ENCODE measurements at places on chromosomes 1 and 21.

DNA sequence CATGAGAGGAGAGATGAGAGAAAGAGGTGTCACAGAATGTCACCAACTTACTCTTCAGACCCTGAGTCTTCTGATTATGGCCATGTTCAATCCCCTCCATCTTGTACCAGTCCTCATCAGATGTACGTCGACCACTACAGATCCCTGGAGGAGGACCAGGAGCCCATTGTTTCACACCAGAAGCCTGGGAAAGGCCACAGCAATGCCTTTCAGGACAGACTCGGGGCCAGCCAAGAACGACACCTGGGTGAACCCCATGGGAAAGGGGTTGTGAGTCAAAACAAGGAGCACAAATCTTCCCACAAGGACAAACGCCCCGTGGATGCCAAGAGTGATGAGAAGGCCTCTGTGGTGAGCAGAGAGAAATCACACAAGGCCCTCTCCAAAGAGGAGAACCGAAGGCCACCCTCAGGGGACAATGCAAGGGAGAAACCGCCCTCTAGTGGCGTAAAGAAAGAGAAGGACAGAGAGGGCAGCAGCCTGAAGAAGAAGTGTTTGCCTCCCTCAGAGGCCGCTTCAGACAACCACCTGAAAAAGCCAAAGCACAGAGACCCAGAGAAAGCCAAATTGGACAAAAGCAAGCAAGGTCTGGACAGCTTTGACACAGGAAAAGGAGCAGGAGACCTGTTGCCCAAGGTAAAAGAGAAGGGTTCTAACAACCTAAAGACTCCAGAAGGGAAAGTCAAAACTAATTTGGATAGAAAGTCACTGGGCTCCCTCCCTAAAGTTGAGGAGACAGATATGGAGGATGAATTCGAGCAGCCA lies 8.0 kb downstream of the ELOA start:
- peak; percentile 10 for DNase-seq

DNA sequence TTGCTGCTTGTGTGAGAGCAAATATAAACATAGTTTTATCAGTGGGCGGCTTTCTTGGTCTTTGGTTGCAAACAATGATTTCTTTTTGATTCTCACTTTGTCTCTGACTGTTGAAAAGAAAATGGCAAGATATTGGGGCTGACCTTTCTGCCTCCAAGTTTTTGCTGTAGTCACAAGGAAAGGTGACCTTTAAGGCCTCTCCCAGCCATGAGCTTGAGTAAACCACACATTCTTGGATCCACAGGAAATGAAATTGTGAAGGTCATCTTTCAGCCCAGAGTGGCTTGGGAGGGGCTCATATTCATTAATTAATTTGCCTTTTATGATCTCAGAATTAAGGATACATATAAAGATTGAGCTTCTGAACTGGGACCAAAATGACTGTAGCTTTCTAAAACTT lies 241.6 kb downstream of the BACH1 start:
- DNase-seq: no peak

DNA sequence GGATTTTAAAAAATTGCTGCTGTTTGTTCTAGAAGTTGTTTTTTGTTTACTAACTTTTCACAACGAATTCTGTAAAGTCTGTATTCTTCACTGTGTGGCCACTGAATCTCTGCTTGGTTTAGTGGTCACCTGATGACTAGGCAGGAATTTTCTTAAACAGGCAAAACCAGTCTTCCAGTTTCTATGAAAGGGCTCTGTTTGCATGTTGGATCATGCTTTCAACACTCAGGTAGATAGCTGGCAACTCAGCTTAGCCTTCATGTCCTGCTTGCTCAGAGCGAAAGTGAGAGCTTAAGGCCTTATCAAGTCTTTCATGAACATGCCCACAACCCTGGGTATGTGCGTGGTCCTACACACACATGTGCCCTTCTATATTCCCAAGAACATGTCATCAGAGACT lies 52.4 kb upstream of the CCDC190 start:
- peak; percentile 28 for DNase-seq

DNA sequence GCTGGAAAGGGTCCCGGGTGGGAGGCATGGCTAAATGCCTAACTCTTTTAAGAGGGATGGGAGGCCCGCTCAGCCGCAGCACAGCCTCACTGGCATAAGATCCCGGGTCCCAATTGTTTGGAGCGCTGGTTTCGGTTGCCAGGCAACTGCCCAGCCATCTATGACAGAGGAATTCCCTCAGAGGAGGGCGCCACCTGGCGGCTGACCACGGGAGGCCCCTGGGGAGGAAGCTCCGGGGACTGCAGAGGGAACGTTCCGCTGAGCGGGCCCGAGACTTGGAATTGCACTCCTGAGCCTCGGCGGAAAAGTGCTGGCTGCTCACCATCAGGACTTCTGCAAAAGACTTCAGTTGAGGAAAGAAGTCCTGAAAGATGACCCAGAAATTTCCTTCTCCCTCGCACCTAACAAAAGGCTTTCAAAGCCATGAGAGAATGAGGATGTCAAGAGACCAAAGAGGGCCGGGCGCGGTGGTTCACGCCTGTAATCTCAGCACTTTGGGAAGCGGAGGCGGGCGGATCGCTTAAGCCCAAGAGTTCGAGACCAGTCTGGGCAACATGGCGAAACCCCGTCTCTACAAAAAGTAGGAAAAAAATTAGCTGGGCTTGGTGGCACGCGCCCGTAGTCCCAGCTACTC lies 1.1 kb upstream of the ELAPOR1 start:
- DNase-seq: peak; percentile 97

DNA sequence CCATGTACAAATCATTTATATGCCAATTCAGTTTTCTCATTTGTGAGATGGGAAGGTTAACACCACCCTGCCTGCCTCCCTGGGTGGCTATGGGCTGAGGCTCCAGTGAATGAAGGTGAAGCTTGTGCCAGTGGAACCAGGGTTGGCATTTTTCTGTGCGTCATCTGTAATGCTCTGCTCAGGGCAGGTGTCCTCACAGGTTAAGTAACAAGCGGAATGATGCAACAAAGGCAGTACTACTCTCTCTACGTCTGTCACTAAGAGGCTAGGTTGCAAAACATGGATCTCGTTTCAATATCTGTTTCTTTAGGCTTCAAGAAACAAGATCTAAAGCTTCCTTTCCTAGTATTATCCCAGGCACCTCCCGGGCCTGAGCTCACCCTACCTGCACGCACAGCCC lies 67.0 kb upstream of the ZNF648 start:
- no peak for DNase-seq

- no peak for DNase-seq
Measured at GRCh38 chr1:182003025-182003725, 58.3 kb downstream of the ZNF648 start.

DNA sequence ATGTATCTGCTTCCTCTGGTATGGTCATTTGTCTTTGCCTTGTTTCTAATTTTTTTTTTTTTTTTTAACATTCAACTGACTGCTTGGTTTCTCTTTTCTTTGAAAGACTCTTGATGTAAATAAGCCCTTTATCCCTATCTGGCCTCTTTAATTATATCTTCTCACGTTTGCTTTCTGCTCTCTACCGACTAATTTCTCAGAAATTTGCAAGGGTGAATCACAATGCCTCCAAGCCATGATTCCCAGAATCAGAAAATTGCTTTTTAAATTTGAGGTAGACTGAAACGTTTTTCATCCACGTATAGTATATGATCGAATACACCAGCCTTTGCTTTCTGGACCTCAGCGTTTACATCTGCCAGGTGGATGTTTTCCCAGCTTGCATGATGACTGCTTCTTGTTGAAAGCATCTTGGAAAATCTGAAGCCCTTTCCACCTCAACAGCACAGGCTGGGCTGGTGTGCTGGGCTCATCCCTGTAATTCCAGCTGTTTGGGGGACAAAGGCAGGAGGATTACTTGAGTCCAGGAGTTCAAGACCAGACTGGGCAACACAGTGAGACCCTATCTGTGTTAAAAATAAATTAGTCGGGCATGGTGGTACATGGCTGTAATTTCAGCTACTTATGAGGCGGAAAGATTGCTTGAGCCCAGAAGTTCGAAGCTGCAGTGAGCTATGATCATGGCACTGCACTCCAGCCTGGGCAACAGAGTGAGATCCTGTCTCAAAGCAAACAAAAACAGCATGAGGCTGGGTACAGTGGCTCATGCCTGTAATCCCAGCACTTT lies 35.0 kb upstream of the GPR137B start:
- DNase-seq: no peak

GRCh38 chr1:220089650-220090556 lies at the start of gene BPNT1:
Gene BPNT1, minus strand, starts transcription at chr1:220089788. Its CDS starts 9,942 bp downstream, at chr1:220079846.
- peak; percentile 96 for DNase-seq

GRCh38 chr1:202192770-202193613 lies 607 bp upstream of the LGR6 start:
- peak; percentile 72 for DNase-seq

DNA sequence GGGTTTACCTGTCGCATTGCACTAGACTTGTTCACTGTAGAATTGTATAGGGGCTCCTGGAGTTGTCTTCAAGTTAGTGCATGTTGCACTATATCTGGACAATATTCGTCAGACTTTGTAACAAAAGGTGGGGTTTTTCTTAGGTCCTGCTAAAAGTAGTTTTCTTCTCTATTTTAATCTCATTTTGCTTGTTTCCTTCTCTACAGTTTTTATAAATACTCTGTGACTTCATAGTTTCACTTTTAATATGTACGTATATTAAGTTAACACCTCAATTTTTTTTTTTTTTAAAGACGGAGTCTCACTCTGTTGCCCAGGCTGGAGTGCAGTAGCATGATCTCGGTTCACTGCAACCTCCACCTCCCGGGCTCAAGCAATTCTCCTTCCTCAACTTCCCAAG lies 26.5 kb upstream of the MRPS6 start:
- DNase-seq: no peak

DNA sequence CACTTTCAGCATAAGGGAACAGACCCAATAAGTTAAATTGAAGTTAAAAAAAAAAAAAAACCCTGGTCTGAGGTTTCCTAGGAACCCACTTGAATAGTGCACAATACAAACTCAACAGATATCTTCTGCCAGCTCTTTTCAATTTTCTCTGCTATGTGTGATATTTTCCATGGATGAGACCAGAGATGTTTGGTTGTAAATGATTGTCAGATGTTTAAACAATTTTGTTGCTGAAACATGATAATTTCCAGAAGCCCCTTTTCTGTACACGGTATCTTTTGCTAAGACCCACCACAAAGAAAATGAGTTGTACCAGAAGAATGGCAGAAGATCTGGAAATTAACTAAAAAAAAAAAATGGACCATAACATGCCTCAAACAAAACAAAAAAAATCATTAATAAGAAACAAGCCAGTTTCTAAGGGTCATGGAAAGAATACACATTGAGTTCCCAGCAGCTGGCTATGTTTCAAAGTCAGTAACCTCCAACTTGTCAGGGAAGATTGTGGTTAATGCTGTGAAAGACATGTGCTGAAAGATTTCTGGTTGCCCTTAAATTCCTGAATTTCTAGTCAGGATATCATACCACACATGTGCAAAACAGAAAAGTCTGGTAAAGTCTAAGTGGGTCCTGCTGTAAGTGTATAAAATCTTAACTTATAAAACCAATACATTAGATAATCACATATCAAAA lies 35.6 kb upstream of the MGST3 start:
- DNase-seq: no peak

GRCh38 chr1:238628110-238628509 lies 737.4 kb upstream of the ZP4 start:
- DNase-seq: no peak

DNA sequence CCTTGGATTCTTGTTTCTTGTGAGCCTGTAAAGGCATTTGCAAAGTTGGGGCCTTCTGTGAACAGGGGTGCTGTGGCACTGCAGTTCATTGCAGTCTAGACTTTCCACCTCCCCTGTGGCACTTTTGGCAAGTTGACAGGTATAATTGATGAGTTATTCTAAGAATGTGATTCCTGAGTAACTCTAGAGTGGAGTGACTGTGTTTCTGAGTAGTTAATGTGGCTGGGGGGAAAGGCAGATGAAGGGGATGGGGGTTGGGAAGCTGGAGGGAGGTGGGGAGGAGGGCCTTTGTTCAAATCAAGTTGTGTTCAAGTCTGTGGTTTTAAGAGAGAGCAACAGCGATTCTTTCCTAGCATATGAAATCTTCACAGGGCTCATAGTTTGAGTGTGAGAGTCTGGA lies 32.9 kb downstream of the PBX1 start:
- DNase-seq: no peak

- DNase-seq: no peak
Measured at GRCh38 chr1:150273311-150273710, 721 bp downstream of the C1orf54 start.

DNA sequence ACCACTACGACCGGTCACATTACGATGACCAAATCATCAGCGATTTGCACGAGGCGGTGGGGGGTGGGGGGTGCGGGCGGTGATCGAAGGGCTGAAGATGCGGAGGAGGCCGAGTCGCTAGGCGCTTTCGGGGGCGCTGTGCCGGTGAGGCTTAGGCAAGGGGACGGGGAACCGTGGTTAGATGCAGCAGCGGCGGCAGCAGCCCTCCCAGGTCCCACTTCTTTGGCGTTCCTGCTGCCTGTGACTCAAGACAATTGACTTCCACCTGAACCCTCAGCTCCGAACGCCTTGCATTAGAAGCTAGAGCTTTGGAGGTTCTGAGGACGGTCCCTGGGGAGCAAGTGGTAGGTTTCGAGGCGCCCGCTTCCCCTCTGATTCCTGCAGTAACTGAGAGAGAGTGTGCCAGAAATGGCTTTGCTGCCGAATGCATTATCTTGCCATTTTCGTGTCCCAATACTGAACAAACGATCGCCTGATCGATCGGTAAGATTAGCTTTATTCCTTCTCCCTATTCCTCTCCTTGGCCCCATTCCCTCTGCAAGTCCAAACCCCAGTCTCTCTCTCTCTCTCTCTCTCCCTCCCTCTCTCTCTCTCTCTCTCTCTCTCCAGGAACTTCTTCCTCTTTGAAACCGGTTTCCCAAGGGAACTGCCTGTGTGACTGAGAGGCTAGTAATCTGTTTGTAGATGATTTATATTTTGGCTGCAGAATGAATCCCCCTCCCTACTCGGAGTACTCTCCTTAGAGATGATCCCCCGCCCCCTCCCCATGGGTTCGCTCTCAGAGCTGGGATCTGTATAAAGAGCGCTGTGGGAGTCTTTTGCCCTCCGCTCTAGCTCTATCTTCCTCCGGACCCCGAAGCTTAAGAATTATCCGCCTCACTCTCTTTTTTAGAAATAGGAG lies 735 bp upstream of the BRINP3 start:
- peak; percentile 64 for DNase-seq

- no peak for DNase-seq
Measured at GRCh38 chr1:54300401-54300800, 100.4 kb downstream of the MRPL37 start.

DNA sequence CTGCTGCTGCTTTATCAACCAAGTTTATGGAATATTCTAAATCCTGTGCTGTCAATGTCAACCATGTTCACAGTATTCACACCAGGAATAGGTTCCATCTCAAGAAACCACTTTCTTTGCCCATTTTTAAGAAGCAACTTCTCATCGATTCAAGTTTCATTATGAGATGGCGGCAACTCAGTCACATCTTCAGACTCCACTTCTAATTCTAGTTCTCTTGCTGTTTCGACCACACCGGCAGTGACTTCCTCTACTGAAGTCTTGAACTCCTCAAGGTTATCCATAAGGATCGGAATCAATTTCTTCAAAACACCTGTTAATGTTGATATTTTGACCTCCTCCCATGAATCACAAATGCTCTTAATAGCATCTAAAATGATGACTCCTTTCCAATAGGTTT lies 39.7 kb upstream of the IFNLR1 start:
- DNase-seq: no peak

DNA sequence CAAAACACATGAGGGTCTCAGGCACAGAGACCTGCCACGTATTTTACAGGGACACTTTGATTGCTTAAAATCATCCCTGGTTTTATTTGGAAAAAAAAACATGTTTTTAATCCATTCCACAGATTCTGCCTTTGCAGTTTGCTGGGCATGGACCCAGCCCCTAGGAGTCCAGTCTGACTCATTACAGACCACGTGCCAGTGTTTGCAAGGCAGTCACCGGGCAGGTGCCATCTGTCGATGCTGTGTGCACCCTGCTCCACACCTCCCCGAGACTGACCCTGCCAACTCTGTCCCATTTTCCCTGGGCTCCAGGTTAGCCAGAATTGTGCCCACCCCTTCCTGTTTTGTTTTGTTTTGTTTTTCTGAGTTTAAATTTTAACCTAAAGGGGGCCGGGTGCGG lies 148.4 kb upstream of the TMEM51 start:
- no peak for DNase-seq

Measured in NCI-H1417 (cell line).